ENCODE measurements at places on chromosomes 3 and 15.

DNA sequence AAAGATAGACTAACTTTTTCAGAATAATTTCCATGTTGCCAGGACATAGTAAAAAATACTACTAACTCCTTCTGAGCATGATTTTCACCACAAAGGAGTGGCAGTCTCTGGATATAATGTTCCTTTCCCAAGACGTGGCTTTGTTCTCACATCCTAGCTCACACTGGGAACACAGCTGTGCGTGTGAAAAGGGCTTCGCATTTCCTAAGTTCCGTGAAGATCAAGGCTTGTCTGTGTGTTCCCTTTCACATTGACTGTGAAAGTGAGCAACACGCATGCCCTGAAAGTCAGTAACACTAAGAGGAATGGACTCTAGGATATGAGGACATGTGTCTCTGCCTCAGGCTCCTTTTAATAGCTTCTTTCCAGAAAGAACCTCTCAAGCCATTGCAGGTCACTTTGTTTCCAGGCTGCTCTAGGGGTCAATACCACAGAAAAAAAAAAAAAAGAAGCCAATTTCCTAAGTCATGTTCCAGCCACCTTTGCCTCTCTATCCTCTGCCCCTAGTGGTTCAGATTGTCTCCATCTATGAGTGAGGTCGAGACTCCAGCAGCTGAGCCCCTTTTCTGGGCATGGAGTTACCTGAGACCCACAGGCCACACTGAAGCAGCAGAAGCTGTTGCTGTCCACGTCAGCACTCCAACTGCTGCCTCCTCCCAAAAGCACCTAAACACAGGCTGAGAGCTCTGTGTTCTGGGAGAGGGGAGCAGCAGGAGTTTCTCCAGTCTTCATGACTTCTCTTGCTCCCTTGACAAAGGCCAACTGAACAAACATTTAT, 355.9 kb downstream of the RSL24D1 start:
- DNase-seq: no peak

DNA sequence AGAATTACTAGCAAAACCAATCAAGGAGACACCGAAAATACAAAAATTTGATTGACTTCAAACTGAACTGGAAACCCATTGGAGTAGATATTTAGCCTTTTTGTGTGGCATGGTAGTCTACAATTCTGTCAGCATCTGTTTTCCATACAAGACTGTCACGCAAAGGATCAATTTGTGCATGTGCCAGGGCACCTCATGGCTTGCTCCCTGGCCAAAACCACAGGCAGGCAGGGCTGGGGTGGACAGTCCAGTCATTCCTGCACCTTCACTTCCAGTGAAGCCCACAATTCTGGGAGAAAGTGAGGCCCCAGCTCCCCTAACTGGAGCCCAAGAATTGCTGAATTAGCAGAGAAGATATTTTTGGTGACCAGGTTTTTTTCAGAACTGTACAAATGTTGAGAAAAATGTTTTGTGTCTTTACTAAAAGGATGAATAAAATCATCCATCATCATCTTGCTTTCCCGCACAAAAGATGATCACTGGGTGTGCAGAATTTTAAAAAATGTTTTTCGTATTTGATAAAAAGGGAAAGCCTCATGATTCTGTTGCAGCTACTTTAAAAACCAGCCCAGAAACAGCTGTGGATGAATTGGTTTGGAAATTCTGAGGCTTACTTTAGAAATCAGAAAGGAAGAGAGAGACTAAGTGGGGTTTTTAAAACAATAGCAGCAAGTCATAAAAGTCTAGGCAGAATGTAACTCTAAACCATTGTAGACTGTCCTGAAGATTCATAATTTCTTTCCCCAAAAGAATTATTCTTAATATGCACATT, 86.4 kb downstream of the PCCB start:
- DNase-seq: no peak

DNA sequence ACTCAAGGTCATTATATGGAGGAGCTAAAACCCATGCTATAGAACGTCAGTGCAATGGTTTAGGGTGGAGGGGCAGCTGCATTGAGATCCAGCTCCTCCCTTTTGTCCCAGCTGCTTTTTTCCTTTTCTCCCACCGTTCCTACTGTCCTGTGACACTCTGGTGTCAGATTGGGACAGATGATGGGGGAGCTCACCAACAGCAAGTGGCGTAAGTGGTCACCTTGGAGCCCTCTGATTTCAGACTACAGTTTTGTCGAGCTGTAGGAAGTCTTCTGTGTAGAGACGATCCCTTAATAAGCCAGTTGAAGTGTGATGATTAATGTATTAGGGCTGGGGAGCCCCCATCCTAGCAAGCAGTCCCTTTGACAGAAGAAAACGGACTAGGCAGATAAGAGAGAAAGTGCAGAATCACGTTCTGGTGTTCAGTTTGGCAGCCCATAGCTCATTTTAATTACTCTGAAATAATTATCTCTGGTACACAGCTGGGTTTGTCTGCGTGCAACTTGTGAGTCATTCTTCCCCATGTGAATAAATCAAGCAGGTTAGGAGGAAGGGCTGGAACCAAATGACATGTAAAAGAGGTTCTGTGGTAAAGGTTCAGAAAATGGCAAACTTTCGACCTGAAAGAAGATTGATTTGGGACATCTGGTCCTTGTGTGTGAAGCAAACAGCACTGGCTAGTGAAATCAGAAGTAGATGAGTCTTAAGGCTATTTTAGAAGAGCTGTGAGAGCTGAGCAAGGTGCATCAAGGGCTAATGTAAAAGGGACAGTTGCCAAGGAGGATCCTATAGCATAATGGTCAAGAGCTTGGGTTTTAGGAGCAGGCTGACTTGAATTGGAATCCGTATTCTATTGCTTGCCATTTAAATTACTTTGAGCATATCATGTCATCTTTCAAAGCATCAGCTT, 241.4 kb downstream of the EDEM1 start:
- no peak for DNase-seq

DNA sequence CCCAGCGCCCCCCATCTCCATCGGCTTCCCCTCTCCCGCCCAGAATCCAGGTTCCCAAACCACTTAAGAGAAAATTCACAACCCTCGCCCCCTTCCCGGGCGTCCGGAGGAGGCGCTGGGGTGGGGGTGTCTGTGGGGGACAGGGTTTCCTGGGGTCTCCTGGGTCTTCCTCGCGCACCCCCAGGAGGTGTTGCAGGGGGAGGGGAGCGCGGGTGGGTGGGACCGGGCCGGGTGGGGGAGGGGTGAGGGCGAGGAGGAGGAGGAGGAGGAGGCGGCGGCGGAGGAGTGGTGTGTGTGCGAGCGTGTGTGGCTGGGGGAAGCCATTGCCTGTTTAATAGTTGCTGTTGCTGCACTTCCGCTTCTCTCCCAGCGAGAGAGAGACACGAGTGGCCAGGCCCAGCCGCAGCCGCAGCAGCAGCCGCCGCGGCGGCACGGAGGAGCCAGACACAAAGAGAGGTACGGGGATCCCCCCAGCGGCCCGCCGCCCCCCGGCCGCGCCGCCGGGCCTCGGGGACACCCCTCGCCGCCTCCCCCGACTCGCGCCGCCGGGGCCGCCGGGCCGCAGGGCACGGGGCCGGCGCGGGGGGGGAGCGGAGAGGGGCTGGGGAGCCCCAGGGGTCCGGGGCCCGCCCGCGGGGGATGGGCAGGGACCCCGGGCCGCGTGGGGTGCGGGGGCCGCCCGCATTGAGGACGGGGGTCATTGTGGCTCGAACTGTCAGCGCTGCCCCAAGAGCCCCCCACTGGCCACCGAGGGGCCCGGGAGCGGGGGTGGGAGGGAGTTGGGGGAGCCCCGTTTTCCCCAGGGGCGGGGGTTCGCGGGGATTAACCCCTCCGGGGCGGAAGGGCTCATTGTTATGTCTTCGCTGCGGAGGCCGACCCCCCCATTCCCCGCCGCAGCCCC, at the start of gene UBE2E1:
UBE2E1 (plus strand) TSS at position 323 of the 901 bp plus-strand sequence. CDS start 1,315 bp downstream, outside the sequence.
- no peak for DNase-seq

- no peak for DNase-seq
These were observed 2.2 kb upstream of the THRB start for GRCh38 chr3:24496529-24497482.

GRCh38 chr3:184148076-184148475, 7.1 kb upstream of the DVL3 start:
- no peak for DNase-seq

- no peak for DNase-seq
These were observed 31.4 kb upstream of the TBL1XR1 start for GRCh38 chr3:177228601-177229190.

GRCh38 chr3:151262871-151263525, 15.3 kb downstream of the P2RY14 start:
- no peak for DNase-seq

GRCh38 chr15:53757906-53758305, 1.6 kb downstream of the WDR72 start:
- DNase-seq: no peak

DNA sequence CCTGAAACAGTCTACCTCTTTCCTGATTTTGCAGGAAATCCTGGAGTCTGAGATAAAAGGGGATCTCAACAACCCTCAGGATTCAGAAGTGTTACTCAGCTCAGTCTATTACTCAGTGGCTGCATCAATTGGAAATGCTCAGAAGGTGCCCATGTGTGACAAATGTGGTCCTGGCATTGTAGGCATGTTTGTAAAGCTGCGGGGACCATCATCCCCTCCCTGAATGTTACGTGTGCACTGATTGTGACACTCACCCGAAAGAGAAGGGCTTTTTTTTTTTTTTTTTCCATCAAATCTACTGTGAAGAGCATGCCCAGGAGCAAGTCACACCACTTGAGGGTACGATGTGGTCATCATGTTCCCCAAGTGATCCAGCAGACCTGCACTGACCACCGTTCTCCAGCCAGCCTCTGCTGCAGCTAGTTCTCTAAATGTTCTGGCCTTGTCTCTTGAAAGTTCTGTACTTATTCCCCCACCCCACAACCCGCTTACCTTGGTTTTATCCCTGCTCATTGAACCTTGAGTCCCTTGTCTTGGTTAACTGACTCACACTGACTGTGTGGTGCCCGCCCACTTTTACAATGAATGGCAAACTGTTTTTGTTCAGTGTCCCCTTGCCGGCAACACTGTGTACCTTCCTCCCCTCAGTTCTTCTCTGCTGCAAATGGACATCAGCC, 19.8 kb downstream of the ST3GAL6 start:
- DNase-seq: no peak

- no peak for DNase-seq
These were observed 36.0 kb upstream of the SKIL start for GRCh38 chr3:170321321-170322034.

- no peak for DNase-seq
These were observed 192.0 kb downstream of the GHSR start for GRCh38 chr3:172256101-172256734.

DNA sequence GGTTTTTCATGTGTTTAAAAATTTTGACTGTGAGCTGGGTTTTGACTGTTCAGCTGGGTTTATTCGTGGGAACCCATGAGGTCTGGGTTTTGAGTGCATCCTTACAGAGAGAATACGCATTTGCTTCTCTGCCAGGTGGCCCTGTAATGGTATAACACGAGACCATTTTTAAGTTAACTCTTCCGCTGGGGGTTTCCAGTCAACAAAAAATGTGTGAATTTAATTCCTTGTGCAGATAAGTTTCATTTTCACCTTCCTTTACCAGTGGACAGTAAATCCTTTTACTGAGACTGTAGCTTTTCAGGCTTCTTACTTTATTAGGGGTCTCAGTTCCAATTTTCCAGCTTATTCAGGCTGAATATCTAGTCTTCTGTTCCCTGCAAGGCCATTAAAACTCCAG, 149.6 kb downstream of the OPA1 start:
- no peak for DNase-seq

- no peak for DNase-seq
These were observed 58.5 kb downstream of the CCNL1 start for GRCh38 chr3:157101486-157101885.

DNA sequence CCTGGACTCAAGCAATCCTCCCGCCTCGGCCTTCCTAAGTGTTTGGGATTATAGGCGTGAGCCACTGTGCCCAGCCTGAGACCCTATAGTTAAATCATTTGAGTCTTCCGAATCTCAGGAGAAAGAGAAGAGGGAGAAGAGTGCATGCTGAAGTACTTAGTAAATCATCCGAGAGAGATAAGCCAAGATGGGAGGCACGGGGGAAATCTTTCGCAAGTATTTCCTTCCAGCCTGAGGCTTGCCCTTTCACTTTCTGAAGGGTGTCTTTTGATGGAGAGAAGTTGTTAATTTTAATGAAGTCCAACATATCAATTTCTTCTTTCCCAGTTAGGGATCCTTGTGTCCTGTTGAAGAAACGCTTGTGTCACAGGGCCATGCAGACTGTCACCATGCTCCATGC, 97.1 kb upstream of the SLC6A6 start:
- no peak for DNase-seq

DNA sequence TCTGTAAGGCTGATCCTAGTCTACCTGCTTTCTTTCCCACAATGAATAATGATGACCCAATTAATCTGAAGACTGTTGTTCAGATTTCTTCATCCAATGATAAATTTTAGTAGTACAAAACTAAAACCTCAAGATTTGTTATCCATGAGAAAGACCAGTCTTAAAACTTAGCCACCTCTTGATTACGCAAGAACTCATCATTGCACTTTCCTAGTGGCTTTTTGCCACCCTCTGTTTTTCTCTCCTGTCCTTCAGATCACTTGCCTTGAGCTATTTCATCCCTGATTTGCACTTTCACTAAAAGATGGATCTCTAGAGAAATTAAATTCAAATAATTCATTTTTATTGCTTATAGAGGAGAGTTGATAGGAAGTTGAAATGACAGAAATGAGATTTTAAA, 142.7 kb upstream of the RBMS3 start:
- no peak for DNase-seq

- no peak for DNase-seq
These were observed 12.9 kb downstream of the GABRB3 start for GRCh38 chr15:26759986-26760385.

DNA sequence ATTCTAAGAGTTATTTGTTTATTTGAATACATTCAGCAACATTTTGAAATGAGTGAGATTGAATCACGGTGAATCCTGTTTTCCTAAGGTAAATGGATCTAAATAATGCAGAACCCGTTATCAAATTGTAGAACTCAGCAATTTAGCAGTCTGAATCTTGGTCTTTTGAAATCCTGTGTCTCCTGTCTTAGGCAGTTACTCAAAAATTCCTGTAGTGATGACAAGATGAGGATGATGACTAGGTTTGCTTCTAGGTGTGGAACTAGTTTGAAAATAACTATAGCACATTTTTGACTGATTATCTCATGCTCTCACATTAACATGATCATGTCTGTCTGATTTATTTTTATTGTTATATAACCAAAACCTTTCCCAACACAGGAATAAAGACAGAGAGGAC, 115.0 kb downstream of the RAP2B start:
- DNase-seq: no peak

GRCh38 chr15:77180270-77180669, 109.4 kb upstream of the TSPAN3 start:
- no peak for DNase-seq

- no peak for DNase-seq
These were observed 14.3 kb downstream of the CTNNB1 start for GRCh38 chr3:41213588-41213987.

GRCh38 chr15:62296756-62297507, 131.8 kb upstream of the C2CD4B start:
- no peak for DNase-seq

- no peak for DNase-seq
These were observed 9.9 kb downstream of the ATRIP start for GRCh38 chr3:48456456-48456855.

- DNase-seq: no peak
These were observed 28.8 kb downstream of the KNG1 start for GRCh38 chr3:186746008-186746407.
